Left kidney (tissue), 8 donors: ENCODE measurements at places on chromosomes 16 and 17. TPM values are rescaled to one million over a fixed set of nuclear protein-coding genes. Genes with fewer than 3 reads are reported as not detected.

DNA sequence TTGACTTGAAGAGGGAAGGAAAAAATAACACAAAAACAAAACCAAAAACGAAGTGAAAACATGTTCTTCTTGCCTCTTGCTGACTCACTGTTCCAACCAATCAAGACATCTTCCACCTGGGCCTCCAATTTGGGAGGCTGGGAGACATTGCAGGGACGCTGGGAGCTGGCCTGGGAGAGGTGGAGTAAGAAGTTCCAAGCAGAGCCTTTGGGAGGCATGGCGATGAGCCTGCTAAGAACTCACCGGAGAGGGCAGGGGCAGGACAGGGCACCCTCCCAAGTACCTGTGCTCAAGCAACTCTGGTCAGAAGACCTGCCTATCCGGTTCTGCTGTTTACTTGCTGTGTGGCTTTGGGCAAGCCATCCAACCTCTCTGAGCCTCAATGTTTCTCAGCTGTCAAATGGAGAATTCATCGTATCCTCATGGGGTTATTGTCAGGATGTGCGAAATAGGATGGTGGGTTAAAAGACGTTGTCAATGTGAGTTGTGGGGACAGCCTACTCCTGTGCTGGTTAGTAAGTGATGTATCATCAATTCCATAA, 856 bp upstream of the GLP2R start:
- DNase-seq: no peak

GRCh38 chr17:32777922-32778321, 99.0 kb downstream of the MYO1D start:
- DNase-seq: no peak

GRCh38 chr16:89297156-89297874, 79.8 kb downstream of the ZNF778 start:
- DNase-seq: no peak

DNA sequence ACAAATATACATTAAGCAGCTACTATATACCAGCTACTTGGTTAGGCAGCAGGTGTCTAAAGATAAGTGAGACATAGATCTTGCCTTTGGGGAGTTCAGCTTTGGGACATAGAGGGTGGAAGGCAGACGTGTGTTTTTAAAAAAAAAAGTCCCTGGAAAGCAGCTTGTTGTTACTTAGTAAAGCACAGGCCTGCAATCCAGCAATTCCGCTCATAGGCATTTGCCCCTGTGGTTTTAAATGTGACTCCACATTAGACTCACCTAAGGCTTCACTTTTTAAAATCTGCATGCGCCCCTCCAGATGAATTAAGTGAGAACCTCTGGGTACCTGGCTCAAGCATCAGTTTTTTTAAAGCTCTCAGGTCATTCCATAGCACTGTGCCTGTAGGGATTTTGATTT, 7.2 kb upstream of the MLYCD start:
- DNase-seq: no peak

DNA sequence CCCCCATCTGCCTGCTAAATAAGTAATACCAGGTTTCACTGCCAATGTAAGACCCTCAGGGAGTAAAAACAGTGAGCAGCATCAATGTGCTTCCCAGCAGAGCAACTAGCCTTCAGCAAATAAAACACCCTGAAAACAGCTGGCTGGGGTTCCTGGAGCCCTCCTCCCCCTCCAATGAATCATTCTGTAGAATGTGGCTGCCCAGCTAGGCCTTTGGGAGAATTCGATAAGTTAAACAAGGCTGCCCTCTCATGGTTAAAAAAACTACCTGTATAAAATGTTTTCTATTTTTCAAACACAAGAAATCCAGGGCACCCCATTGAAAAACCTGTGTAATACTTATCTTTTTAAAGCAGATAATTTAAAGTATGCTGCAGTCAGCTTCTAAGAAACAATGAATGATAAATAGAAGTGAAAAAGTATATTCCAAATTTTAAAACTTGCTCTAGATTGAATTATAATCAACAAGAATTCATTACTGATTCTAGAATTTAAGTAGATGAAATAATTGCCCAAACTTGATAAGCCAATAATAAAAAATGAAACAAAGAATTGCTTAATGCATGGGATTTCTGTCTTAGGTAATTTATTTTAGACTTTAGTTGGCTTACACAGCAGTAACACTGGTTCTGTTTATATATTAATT, 9.4 kb upstream of the TOM1L1 start:
- peak; percentile 74 for DNase-seq

GRCh38 chr16:71883849-71884638, at the start of gene ZNF821:
ZNF821 (minus strand) TSS chr16:71884182; CDS start chr16:71879946, 4,236 bp downstream.
- DNase-seq: peak; percentile 91

DNA sequence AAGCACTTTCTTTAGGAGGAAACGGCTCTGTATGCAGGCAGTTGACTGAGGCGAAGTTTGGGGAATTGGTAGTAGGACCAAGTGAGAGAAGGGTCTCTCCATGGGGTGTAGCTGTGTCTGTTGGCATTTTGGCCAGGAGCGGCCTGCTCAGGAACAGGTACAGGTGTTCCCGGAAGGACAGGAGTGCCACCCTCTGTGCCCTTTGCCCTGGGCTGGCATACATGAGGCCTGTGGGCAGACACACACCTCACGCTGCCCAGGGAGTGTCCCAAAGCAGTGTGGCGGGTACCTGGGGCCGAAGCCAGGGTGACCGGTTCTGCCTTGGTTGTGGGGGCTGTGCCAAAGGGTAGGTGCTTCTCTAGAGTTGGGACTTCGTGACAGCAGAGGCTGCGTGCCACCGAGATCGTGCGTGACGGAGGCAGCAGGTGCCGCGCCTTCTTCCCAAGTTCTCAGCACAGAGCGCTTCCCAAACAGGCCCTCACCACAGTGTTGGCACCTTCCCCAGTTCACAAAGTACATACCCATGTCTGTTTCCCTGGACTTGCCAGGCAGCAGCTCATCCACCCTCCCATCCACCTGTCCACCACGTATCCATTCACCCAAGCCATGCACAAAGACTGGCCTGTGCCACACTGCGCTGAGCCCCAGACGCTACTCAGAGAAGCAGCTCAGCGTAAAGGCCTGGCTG, 19.9 kb upstream of the TCF25 start:
- DNase-seq: no peak

GRCh38 chr17:27321372-27321771, 27.5 kb downstream of the WSB1 start:
- no peak for DNase-seq

DNA sequence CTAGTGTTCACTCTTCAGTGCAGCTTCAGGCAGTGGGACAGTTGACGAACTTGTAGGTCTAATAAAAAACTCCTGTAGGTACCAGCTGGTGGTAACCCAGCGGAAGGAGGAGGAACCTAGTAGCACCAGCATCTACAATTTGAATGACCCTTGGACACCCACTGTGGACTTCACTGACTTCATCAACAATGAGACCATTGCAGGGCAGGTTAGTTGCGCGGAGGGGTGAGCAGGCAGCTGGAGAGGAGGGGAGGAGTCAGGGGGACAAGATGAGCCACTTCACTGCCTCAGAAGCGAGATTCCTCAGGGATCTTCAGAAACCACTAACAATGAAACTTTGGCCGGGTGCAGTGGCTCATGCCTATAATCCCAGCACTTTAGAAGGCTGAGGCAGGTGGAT, 22.3 kb downstream of the AOC3 start:
- DNase-seq: no peak

DNA sequence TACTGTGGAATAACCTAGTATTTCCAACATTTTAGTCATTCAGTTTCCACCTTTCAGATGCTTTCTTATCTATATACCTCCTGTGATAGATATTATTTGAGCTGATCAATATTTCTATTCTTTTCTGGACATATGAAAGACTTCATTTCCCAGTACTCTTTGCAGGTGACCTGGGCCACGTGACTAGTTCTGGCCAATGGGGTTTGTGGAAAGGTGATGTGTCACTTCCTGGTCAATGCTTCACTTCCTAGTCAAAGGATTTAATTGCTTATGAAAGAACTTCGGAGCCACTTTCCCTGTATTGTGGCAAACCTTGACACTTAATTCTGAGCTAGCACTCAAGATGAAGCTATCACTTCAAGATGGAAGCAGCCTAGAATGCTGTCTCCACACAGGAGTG, 248.9 kb upstream of the FOXF1 start:
- no peak for DNase-seq

- DNase-seq: no peak
Observed at GRCh38 chr17:66446419-66446818, 144.0 kb downstream of the PRKCA start.

- no peak for DNase-seq
Observed at GRCh38 chr16:74734361-74735161, 33.9 kb upstream of the MLKL start.

DNA sequence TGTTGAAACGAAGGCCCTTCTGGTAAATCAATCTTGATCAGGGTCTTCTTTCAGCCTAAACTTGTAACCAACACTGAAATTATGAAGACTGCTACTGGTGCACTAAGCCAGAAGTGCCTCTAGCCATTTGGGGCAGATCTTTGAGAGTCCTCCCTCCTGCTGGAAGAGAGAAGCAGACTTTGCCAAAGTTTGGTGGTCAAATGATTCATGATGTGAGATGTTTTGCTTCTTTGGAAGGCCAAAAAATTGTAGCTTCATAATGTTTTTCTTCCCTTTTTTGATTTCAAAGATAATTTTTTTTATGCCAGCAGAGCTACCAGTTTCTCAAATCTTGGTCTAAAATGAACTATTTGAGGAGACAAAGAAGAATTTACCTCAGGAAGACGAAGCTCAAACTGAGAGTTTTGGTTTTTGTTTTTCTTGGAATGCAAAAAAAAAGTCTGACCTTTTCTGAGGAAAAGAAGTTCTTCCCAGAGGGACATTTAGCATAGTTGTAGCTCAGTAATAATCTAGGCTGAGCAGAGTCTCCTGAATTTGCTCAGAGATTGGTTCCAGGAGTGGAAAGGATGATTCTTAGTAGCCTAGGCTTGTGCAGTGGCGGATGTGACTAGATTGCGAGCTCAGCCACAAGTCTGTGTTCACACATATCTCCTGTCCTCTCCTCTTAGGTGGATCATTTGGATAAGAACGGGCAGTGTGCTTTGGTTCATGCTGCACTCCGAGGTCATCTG, 50.9 kb downstream of the CYB561 start:
- DNase-seq: no peak

DNA sequence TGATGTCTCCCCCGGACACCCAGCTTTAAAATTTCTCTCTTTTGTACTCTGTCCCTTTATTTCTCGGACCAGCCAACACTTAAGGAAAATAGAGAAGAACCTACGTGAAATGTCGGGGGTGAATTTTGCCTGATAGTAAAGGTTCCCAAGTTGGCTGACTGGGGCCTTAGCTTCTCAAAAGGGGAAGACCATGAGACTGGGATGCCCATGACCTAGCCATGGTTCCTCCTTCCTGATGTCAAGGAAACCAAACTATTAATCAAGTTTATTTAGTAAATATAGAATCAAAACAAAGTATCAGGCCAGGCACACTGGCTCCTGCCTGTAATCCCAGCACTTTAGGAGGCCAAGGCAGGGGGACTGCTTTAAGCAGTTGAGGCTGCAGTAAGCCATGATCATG, 2.4 kb upstream of the EIF1 start:
- no peak for DNase-seq

DNA sequence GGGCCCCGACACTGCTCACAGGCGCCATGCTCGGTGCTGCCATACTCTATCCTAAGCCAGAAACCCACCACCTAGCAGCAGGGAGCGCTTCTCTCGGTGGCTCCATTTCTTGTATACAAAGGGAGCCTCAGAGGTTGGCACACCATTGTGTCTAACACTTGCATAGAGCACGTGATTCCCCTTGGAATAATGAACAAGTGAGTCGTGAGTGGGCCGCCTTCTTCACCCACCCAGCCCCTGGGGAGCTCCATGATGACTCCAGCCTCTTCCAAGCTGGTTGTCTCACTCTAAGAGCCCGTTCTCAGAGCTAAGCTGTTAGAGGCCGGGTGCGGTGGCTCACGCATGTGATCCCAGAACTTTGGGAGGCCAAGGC, 82.3 kb upstream of the ZNF469 start:
- no peak for DNase-seq

- no peak for DNase-seq
Observed at GRCh38 chr16:48556913-48557351, 53.0 kb downstream of the N4BP1 start.

- DNase-seq: peak; percentile 67
Observed at GRCh38 chr17:46002311-46002972, 3.4 kb downstream of the STH start.

DNA sequence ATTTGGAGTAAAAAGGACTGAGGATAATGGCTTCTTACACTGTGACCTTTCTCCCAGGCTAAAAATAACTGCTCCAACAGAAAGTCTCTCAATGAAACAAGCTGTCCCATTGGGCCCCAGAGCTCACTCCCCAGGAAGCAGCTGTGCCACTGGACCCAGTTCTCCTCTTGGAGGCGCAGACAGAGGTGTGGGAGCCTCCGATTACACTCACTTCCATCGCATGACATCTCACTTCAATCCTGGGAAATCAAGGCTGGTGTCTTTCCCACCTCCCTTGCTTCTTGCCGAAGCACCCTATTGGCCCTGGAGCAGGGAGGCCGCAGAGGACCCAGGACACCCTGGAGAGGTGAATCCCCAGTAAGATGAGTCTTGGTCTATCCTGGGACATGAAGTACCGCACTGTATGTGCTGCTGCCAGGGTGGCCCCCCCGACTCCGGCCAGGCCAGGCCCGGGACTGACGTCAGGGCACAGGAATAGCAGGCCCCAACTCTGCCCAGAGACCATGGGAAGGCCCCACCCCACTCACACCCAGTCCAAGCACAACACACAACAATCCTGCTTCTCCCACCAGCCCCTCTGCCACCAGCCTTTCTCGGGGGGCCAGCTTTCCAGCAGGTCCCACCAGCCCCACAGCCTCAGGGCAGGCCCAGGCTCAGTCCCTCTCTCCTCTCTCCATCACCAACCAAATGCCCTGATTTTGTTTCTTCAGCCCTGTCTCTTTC, 29.5 kb downstream of the SRL start:
- no peak for DNase-seq

GRCh38 chr16:4679156-4679849, 14.1 kb upstream of the NUDT16L1 start:
- DNase-seq: no peak

- no peak for DNase-seq
Observed at GRCh38 chr16:21301895-21302291, 23.8 kb upstream of the CRYM start.

- no peak for DNase-seq
Observed at GRCh38 chr17:10735251-10735650, 5.4 kb upstream of the TMEM220 start.

- DNase-seq: no peak
Observed at GRCh38 chr17:65173284-65173793, 36.2 kb downstream of the RGS9 start.

GRCh38 chr16:87929986-87930385, 6.3 kb downstream of the CA5A start:
- no peak for DNase-seq

- peak; percentile 7 for DNase-seq
Observed at GRCh38 chr16:61814726-61815347, 221.4 kb downstream of the CDH8 start.

Gene GALR2
- polyA plus RNA-seq: 0.17 TPM

Gene TPSD1
- not detected for polyA plus RNA-seq

Gene CIBAR2
- polyA plus RNA-seq: 0.27 TPM

Gene HAGHL
- polyA plus RNA-seq: 3.3 TPM

Gene ATAD5
- polyA plus RNA-seq: 13.4 TPM

Gene MILR1
- 2.5 TPM for polyA plus RNA-seq

Gene TOP2A
- 259 TPM for polyA plus RNA-seq

Gene FADS6
- polyA plus RNA-seq: 0.80 TPM

Gene GPR139
- polyA plus RNA-seq: not detected

Gene MYH13
- polyA plus RNA-seq: 0.17 TPM

Gene ASPA
- 33.2 TPM for polyA plus RNA-seq

Gene MARVELD3
- polyA plus RNA-seq: 17.0 TPM

Gene TMED6
- polyA plus RNA-seq: 2.6 TPM

Gene C17orf50
- not detected for polyA plus RNA-seq

Gene KRTAP2-1
- polyA plus RNA-seq: not detected
